ENCODE measurements at places on chromosomes 3 and 15. TPM values are rescaled to one million over a fixed set of nuclear protein-coding genes. Genes with fewer than 3 reads are reported as not detected.

- peak; percentile 48 for DNase-seq
Measured at GRCh38 chr3:13198264-13198879, 125.1 kb upstream of the IQSEC1 start.

DNA sequence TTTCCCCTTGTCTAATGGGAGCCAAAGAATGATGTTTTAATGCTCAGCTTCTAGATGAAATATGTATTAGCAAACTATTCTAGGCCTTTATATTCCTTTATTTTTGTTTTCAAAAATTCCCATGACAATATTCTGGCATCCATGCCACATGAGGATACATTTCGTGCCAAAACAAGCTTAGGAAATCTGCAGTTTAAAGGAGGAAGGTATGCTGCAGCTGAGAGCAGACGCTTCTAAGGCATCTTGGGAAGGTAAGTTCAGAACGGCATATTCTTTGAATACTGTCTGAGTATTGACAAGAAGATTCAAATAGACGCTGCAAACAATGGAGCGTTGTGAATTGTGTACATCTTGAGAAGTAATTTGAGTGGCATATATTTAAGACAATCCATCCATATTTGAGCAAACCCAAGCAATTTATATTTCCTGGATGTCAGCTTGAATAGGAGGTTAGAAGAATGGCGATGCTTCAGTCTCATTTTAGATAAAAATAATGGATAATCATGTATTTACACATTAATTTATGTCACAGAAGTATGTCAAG, 158.6 kb downstream of the RAP2B start:
- DNase-seq = no peak

GRCh38 chr3:150414959-150415358, 6.9 kb downstream of the TSC22D2 start:
- no peak for DNase-seq

DNA sequence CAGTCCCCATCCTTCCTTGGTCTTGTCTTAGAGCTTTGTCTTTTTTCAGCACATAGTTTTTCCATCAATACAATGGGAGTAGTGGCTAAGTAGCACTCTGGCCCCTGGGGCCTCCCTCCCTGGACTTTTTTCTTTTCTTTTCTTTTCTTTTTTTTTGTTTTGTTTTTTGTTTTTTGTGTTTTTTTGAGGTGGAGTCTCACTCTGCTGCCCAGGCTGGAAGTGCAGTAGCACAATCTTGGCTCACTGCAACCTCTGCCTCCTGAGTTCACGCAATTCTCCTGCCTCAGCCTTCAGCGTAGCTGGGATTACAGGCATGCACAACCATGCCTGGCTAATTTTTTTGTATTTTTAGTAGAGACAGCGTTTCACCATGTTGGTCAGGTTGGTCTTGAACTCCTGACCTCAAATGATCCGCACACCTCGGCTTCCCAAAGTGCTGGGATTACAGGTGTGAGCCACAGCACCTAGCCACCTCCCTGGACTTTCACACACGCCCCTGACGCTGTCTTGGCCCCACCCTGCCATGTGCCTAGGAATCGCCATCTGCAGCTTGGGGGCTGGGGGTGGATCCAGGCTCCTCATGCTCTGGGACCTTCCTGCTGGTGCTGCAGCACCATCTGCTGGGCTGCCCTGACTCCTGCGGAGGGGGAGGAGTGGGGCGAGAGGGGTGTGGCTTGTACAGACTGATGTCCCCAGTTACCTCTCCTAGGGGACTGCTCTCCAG, 2.8 kb downstream of the C15orf39 start:
- peak; percentile 97 for DNase-seq

GPR15 gene
- not detected for total RNA-seq

APOD gene
- total RNA-seq = 221 TPM

DNA sequence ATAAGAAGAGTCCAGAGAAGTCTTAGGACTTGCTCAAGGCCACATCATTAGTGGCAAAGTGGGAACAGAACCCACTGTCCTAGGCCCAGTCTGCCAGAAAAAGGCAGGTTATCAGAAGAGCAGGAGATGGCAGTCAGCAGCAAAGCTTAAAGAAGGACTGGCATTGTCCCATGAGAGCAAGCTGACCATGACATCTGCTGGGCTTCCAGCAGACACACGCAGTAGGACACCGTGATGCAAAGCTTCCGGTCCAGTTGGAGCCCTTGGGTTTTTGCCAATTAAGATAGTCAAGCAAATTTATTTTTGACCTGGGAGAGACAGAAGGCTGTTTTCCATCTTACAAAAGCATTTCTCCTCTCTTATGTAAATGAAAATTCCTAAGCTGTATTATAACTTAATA, 42.1 kb downstream of the ZBTB38 start:
- DNase-seq = no peak

All from posterior vena cava (tissue), 2 donors.